ENCODE measurements at places on chromosomes 5 and 9. TPM values are rescaled to one million over a fixed set of nuclear protein-coding genes. Genes with fewer than 3 reads are reported as not detected.

Gene EMB
- 18.5 TPM for total RNA-seq

Gene ARHGEF37
- total RNA-seq: 0.02 TPM

Gene SFXN1
- 176 TPM for total RNA-seq

Gene GADD45G
- total RNA-seq: not detected

GRCh38 chr5:158120760-158121159, 261.8 kb upstream of the CLINT1 start:
- DNase-seq: peak; percentile 34

GRCh38 chr5:87277279-87277835, 9.7 kb downstream of the RASA1 start:
- DNase-seq: no peak

GRCh38 chr9:98038958-98039357, 17.6 kb upstream of the NANS start:
- no peak for DNase-seq

DNA sequence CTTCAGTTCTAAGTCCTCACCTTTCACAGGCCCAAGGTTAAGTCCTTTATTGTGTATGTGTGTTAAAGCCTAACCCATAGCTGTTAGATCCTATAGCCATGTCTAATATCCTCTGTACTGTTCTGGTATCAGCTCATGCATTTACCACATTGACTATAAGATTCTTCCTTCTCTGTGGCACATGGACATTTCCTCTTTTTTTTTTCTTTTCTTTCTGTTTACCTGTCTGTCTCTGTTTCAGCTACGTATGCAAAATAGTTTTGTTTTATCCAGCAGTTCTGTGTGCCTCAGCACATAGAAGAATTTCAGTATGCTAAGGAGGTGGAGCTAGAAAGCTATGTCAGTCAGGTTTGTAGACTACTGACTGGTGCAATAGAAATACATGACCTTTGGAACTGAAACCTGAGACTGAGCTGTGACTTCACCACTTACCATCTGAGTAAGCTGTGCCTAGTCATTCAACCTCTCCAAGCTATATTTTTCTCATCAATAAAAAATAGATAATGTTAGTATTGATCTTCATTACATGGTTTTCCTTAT, 155.6 kb upstream of the VLDLR start:
- peak; percentile 40 for DNase-seq

GRCh38 chr9:90697808-90698207, 55.2 kb upstream of the DIRAS2 start:
- DNase-seq: no peak

Gene SPATA31D4
- not detected for total RNA-seq

DNA sequence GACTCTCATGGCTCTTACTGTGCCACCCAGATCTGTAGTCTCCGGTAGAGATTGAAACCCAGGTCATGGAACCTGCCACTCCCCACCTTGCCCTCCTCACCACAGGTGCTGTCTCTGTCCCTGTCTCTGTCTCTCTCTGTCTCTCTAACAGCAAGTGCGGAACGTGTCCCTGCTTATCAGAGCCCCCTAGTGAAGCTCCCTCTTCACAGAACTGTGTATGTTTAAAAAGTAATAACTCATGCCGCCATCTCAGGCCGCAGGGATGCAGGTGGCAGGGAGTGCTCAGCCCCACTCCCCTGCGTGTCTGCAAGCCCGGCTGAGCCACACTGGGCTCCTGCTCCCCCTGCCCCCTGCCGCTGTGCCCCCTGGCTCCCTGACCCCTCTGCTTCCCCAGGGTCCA, 43.8 kb downstream of the UNC5A start:
- no peak for DNase-seq

DNA sequence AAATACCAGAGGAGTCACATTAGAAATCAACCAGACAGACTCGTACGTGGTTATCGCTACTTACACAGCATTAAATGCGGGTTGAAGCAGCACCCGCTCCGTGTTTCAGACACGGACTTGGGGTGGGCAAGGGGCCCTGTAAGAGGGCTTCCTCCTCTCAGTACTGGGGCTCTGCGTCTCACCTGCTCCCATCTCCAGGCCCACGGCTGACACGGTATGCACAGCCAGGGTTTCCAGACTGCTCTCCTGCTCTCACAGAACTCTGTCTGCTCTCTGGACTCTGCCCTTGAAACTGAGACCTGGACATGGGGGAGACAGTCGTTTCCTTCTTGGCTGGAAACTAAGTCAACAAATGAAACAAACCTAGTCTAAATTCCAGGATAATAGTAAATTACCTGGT, 24.7 kb upstream of the RASGEF1C start:
- no peak for DNase-seq

Gene TUT7
- total RNA-seq: 11.5 TPM

Measured in HT1080 (cell line).